ENCODE measurements at places on chromosomes 2 and 18.
A peak's percentile ranks its signal among the peaks of the same experiment; 100 is the strongest.

- no peak for DNase-seq
Measured at GRCh38 chr2:600542-601386, 76.4 kb downstream of the TMEM18 start.

DNA sequence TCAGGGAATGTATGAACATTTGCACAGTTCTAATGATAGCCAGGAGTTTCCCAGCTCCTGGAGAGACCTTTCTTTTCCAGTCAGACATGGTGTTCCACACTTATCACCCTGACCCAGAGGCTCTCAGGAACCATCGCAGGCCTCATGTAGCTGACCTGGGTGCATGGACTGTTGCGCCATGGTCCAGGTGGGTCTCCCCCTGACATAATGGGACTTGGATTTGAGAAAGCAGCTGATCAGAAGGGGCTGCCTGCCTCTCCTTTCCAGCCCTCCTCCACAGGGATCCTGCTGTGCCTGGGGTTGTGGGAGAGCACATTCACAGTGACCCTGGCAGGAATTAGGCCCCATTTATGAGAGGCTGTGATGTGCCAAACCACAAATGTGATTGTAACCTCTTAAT, 133.4 kb upstream of the ALPP start:
- DNase-seq = no peak

DNA sequence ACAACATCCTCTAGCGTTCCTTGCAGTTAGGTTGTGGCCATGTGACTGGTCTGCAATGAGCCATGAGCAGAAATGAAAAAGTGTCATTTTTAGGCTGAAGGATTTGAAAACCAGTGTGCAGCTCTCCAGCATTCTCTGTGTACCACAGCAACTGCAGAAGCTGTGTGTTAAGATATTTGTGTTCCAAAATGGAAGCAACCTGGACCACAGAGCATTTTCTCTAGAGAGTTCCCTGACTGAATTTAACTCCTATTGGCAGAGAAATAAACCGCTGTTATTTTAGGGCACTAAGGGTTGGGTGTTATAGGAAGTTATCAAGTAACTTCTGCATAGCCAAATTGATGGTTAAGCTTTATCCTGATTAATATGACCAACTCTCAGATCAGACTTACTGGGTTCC, 257.2 kb upstream of the THUMPD2 start:
- DNase-seq = no peak

- peak; percentile 27 for DNase-seq
Measured at GRCh38 chr2:176283291-176284068, 14.2 kb downstream of the MTX2 start.

GRCh38 chr2:226932443-226932842, 96.6 kb downstream of the RHBDD1 start:
- DNase-seq = no peak

- DNase-seq = no peak
Measured at GRCh38 chr18:13356032-13356431, 137.5 kb downstream of the LDLRAD4 start.

DNA sequence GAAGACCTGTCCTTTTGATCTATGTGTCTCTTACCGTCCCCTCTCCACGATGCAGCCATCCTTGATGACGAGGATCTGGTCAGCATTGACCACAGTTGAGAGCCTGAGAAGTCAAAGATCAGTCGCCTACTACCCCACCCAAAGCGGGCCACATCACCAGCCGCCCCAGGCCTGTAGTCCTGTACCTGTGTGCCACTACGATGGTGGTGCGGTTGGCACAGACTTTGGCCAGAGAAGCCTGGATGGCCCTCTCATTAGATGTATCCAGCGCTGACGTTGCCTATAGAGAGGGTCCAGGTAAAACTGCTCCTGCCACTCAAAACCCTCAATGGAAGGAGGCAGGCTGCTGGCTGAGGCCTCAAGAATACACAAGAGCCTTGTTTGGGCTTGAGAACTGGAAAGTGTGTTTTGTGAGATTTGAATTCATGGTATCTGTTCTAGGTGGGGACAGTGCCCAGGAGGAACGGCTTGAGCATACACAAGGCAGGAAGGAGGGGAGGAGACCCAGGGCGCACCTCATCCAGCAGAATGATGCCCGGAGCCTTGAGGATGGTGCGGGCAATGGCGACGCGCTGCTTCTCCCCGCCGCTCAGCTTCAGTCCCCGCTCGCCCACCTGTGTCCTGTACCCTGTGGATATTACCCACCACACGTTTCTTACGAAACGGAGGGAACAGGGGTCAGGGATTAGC, 3.8 kb downstream of the ZFAND2B start:
- DNase-seq = no peak

GRCh38 chr2:46010925-46011490, 286.2 kb upstream of the EPAS1 start:
- peak; percentile 54 for DNase-seq

DNA sequence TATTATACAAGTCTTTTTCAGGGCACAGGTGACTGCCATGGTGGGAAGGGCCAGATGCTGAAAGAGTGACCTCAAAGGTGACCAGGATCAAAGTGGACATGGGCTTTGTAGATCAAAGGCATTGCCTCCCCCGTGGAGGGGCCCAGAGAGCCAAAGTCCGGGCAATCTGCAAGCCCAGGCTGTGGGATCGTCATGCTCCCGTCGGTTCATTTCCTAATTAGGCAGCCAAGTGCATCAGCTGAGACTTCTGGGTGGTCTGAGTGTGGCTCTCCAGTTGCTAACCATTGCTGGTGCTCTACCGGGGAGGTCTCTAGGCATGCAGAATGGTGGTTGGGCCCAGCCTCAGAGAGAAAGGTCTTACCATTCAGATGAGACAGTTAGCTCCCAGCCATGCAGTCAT, 61.6 kb downstream of the TRIB2 start:
- peak; percentile 52 for DNase-seq

DNA sequence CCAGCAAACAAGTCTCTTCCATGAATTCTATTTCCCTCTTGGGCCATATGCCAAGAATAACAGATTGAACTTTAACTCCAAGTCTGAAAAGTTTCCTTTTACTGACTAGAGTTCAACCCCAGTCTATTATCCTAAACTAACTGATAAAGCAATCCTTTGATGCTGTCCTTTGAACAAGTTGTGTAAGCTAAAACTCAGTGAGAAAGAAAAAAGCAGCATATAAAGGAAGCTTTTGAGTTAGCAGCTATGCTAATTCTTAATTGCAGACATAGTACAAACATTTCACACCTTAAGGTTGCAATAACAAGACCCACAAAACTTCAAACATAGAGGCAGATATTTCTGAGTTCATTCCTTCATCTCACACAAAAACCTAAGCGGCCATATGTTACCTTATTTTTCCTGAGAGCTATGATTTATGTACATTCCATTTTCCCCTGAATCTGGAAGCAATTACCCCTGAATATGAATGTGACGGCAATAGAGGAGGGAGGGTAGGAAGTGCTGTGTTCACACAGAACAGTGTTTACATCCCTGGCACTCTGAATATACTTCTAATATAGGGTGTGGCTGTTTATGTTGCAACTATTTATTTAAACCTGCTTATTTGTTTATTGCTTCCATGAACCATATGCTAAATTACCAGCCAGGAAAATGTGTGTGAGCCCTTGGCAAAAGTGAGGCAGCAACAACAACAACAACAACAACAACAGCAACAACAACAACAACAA, 180.6 kb downstream of the IRS1 start:
- DNase-seq = peak; percentile 93

- peak; percentile 83 for DNase-seq
Measured at GRCh38 chr2:25349397-25349796, 7.7 kb upstream of the DNMT3A start.

DNA sequence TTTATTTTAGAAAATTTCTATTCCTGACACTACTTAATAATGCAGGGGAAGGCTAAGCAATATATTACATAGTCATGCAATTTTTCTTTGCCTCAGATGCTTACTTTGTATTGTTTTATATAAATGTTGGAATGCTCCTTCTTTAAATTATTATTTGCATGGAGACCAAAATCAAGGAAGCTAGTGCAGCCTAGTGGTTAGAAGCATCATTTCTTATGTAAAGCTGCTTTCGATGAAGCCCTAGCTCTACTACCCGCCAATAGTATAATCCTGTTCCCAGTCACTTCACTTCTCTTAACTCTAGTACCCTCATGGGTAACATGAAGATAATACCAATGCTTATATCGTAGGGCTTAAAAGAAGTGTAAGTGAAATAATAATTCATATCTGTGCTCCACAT, 198.9 kb downstream of the LRATD1 start:
- DNase-seq = no peak

GRCh38 chr2:60051991-60052390, 501.5 kb downstream of the BCL11A start:
- DNase-seq = no peak

DNA sequence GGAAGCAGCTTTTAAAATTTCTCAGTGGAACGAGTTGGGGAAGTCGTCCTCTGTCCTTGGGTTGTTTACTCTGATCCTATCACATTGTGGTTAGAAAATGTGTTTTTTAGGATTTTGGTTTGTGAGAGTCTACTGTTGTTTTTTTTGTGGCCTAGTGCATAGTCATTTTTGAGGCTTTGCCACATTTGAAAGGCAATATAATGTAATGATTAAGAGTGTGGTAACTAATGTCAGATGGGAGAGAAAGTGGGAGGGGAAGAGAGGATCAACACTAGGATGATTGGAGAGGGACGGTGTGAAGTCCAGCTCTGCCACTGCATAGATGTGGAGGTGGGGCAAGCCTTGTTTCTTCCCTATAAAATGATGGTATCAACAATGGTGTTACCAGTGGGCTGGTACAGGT, 8.5 kb downstream of the SP140L start:
- no peak for DNase-seq

DNA sequence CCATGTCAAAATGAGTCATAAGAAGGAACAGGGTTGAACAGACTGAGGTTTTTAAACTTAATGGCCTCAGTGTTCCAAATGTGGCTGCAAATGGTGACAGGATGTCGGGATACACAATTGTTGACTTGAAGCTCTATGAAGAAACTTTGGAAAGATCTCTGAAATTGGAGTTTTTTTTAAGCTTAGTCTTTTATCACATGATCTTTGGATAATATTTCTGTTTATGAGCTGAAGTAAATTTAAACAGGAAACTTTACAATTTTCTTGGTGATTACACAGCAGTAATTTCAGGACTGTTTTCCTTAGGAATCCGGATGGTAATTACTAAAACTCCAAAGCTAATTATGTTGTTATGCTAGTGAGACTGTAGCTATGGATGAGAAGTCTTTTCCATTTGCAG, 199.1 kb upstream of the NRXN1 start:
- DNase-seq = no peak

DNA sequence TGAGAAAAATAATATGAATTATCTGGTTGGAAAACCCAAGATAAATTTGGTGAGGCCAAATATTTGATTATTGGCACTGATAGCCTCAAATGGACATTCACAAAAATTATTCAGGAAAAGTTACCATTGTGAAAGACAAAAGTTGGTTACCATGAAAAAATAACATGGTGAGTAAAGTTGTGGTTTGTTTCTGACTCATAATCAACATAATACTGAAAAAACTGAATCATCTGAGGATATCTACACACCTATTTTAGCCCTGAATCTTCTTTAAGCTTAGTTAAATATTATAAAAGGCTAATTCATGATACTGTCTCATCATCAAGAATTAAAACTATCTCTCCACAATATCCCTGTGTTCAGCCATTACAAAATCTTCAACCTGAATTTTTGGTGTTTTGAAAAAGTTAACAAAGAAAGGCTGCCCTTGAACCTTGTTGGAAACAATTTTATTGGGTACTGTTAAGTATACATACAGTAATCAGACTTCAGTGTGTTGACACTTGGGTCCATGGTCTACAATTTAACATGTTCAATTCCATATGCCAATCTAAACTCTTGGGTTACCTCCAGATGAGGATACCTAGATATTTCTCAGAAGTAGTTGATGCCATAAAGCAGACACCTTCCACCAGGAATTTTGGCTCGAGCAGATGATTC, 607.5 kb upstream of the SLC39A10 start:
- DNase-seq = no peak

DNA sequence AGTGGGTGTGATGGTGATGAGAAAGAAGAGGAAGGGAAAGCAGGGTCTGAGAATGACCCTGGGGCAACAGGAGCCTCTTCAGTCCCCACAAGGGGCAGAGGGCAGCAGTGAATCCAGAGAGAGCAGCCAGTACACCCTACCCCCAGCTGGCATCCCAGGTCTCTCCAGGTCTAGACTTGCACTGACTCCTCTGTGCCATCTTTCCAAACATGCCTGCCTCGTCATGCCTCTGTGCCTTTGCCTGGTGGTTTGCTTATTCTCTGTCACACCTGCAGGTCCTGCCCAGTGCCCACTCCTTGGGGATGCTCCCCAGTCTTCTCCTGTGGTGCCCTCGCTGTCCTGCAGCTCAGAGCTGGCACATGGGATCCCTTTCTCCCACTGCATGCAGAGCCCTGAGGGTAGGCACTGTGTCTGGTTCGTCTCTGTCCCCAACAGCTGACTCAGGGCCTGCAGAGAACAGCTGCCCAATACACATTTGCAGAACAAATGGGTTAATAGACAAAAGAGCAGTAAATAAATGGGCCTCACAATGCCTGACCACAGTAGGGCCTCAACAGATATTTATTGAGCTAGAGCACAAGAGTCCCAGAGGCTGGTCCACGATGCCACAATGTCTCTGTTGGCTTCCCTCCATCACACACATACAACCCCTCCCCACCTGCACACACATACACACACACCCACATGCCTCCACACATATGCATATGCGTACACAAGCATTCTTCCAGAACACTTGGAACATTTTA, 89.8 kb downstream of the HS1BP3 start:
- DNase-seq = no peak

DNA sequence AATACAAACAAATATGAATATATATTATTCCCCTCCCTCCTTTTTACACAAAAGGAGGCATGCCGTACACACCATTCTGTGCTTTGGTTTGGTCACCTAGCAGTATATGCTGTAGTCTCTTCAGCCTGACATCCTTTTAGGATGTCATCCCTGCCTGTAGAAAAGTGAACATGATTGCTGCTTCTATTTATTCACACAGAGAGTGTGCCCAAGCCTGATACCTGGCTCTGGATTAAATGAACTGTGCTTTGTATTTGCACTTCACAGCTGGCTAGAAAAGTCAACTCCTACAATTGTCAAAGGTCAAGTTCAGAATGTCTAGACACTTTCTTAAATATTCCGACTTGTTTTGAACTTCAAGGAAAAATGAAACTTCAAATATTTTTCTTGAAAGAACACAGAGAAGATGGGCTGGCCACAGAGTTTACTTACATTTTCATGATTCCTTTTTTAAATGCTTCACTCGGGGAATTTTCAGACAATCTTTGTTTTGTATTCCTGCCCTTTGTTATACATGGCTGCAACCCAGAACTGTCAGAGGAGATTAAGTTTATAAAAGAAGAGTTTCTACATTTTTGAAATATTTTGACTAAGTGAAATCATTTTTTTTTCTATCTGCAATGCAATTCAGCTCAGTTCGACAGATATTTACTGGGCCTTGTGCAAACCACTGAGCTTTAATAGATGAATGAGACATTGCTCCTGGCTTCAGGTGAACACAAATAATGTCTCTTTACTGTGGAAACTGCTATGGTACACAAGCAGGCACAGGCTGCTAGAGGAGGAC, 33.5 kb downstream of the DAPL1 start:
- peak; percentile 25 for DNase-seq

DNA sequence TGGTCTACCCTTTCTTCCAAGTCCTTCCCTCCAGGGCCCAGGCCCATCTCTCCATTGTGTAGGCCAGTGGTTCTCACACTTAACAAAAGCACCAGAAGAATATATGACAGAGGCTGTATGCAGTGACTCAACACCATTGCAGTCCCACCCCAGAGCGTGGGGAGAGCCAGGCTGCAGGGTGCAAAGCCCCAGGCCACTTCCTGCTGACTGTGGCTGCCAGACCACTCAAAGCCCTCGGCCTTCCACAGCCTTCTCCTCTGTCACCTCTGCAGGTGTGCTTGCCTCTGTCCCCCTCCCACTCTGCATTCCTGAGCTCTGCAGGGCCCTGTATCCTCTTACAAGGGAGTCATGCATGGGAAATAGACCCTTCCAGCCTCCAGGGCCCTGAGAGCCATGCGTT, 40.4 kb upstream of the ARHGEF4 start:
- no peak for DNase-seq
